ENCODE measurements at places on chromosomes 6 and 20.

DNA sequence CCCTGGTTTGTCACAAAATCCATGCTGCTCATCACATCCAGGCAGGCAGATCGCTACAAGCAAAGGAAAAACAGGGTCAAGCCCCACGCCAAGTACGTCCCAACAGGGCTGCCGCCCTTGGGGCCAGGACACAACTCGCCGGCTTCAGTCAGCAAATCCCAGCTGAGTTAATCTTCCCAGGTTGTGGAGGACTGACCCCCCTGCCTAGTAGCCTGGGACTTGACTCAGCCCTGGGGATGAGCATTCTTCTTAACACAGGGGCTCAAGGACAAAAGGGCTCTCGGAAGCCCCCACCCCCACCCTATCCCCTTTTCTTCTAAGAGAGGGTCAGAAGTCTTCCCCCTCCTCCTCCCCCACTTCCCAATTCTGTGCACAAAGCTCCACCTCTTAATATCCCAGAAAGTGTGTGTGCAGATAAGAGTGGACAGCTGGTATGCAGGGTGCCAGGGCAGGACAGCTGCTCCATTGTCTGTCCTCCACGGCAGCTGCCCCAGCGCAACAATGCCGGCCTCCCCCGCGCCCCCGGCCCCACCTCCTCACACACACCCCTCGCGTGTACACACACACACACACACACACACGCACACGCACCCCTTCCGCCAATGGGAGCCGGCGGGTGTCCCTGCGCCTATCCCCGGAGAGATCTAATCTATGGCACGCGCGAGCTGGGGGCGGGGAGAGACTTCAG lies 4.5 kb downstream of the DLL1 start:
- DNase-seq: peak; percentile 28

DNA sequence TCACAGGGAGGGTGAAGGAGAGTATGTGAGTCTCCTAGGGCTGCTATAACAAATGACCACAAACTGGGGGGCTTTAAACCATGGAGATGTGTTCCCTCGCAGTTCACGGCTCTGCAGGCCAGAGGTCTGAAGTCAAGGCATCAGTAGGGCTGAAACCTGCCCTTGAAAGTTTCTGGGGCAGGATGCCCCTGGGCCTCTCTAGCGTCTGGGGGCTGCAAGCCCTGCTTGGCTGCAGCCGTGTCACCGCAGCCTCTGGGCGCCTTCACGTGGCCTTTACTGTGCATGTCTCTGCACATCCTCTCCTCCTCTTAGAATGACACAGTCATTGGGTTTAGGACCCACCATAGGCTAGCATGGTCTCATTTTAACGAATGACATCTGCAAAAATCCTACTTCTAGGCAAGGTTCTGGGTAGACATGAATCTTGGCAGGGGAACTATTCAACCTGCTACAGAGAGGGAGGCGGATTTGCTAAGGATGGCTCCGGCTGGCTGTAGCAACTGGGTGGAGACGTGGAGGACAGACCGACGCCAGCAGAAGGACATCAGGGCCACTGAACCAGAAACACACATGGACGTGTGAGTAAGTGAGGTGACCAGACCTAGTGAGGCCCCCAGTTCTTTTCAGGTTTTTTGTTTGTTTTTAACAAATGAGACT lies 58.6 kb downstream of the PHACTR3 start:
- no peak for DNase-seq

- DNase-seq: no peak
Observed at GRCh38 chr6:144935661-144936060, 650.5 kb downstream of the UTRN start.

DNA sequence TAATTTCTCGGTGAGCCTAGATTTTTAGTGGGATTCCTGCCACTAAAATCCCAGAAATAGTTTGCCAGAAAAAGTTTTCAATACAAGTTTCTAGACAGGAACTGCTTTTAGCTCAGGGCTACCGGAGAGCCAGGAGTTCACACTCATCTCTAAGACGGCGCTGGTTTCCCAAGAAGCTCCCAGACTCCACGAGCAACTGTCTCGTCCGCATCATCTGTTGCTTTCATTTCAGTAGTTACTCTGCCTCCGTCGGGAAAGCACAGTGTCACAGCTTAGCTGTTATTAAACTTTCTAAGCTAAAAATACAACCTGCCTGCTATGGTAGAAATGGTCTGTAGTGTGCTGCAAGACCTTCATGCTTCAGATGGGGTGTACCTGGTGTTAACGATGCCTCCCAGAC lies 197.3 kb upstream of the SNX9 start:
- DNase-seq: no peak

DNA sequence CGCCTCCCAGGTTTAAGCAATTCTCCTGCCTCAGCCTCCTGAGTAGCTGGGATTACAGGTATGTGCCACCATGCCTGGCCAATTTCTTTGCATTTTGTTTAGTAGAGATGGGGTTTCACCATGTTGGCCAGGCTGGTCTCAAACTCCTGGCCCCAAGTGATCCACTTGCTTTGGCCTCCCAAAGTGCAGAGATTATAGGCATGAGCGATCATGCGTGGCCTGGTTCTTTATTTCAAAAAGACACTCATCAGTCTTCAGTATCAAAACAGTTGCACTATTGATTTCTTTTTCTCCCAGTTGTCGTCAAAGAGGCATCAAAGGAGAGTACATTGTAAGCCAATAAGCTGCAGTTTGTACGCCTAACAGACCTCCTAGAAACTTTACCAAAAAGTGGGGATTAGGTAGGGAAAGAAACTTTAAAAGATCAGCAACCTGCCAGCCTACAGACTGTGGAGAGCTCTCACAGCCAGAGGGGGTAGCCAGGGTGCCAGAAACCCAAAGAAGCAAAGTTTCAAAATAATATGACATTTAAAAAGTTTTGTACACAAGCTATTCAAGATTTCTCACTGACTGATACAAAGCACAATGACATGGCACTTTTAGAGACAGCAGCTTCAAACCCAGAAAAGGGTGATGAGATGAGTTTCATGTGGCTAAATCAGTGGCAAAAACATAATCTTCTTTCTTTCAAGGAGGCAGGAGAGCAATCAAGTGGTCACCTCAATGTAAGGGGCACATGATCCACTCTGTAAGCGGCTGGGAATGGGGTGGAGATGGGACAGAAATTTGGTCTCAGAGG lies 83.0 kb upstream of the RALY start:
- no peak for DNase-seq

- no peak for DNase-seq
Observed at GRCh38 chr6:170110201-170111140, 180.4 kb downstream of the DLL1 start.

DNA sequence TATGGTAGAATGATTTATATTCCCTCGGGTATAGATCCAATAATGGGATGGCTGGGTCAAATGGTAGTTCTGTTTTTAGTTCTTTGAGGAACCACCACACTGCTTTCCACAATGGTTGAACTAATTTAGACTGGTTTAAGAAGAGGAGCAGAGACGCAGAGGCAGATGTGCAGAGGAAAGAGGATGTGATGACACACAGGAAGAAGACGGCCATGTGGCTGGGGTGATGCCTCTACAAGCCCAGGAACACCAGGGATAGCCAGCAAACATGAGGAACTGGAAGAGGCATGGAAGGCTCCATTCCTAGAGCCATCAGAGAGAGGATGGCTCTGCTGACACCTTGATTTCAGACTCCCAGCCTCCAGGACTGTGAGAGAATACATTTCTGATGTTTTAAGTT lies 218.3 kb upstream of the DTNBP1 start:
- no peak for DNase-seq

DNA sequence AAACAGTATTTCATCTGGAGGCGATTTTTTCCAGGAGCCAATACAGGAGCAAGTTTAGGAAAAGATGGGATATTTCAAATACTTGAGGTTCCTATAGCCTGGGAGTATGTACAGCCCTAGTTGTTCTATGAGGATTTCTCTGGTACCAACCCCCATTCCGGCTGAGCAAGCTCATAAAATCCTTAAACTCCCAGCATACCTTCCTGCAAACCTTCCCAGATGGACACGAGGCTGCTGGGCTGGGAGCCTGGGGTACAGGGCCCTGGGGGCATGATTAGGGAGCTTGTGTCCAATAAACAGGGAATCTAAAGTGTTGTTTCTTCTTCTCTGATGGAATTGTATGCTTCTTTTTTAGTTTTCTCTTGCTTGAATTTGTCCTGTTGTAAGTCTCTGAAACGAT lies 1.5 kb downstream of the PRRC2A start:
- no peak for DNase-seq

DNA sequence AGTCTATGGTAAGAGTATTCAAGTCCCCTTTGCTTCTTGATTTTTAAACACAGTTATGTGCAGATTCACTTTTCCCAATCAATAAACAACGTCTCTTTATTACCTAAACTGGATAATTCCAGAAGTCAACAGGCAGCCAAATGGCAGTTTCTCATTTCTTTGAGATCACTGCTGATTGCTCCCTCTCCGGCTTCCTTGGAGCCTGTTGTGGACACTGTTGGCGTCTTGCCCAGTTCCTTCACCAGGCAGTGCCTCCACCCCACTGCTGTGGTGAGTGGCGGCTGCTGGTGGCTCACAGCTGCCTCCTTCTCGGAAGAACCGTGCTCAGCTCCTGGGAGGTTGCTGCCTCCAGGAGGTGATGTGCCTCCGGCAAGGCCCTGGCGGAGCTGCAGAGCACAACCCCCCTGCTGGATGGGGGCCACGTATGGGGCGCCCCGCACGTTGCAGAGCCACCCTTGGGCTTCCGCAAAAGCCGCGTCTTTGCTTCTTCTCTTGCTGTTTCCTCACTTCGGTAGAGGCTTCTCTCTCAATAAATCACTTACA lies 105.1 kb upstream of the CNKSR3 start:
- peak; percentile 93 for DNase-seq

DNA sequence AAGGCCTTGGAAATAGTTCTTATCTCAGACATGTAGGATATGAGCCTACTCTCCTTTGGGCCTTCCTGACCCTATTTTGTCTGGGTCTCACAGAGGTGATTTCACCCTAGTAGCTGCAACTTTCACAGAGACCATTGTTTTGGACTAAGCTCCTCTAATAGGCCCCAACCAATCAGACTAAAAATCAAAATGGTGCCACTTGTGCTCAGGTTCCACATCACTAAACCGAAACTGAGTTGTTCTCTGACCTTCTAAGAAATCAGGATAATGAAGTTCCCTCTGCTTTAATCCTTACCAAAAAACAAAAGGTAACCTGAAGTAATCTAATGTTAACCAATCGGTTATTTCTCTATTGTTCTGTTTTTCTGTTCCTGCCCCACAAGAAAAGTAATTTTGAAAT lies 143.6 kb downstream of the CD24 start:
- DNase-seq: no peak

DNA sequence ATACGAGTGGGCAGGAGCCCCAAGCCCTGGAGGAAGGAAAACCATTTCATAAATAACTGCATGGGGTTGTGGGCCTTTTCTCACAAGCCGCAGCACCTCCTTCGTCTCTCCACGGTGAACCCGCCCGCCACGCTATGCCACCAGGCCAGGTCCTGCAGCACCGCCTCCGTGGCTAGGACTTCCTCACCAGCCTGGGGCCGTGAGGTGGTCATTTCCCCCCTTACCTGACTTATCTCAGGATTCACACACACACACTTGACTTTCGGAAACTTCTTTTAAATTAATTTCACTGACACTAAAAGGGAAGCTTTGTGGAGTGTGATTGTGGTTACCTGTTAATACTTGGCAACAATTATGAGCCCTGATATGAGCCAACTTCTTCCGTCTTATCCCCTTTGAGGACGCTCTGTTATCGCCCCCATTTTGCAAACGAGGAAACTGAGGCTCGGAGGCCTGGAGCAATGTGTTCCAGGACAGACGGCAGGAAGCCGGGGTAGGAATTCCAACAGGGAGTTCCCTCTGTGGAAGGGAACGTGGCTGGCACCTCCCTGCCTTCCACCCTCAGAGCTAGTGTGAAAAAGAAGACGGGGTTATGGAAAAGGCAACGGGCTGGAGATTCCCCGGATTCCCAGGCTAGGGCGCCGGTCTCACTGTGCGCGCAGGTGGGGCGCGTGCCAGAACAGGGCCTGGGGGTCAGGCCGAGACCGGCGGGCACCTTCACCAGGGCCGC lies 817 bp upstream of the SLCO4A1 start:
- no peak for DNase-seq

GRCh38 chr6:128206610-128207426 lies 306.0 kb upstream of the THEMIS start:
- peak; percentile 18 for DNase-seq

- DNase-seq: no peak
Observed at GRCh38 chr20:23115822-23116221, 29.7 kb upstream of the CD93 start.

DNA sequence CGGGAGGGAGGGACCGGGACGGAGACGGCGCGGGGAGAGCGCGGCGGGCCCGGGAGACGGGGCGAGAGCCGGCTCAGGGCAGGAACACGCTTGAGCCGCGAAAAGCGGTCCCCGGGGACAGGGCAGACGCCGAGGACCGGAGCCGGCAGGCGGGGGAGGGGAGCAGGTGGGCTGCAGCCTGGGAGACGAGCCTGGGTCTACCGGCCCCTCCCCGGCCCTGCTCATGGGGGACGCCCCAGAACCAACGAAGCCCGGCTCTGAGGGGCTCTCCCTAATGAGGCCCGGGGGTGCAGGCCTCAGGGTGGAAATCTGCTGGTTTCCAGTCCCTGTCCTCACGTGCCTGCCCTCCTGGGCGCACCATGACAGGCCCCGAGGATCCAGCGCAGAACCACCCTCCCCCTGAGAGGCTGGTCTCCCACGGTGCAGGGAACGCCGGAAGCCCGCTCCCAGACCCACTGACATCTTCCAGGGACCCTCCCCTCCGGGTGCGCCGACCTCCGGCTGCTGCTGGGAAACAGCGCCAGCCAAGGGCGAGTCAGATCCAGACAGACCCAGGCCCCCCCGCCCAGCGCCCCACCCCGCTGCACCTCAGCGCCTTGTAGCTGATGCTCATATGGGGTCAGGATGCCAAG lies 571 bp upstream of the EEF1A2 start:
- DNase-seq: no peak

GRCh38 chr20:40481743-40482458 lies 207.1 kb downstream of the MAFB start:
- no peak for DNase-seq

- no peak for DNase-seq
Observed at GRCh38 chr20:10509376-10509775, 74.3 kb downstream of the SLX4IP start.

GRCh38 chr20:2604506-2604835 lies 48.0 kb upstream of the NOP56 start:
- DNase-seq: peak; percentile 52

DNA sequence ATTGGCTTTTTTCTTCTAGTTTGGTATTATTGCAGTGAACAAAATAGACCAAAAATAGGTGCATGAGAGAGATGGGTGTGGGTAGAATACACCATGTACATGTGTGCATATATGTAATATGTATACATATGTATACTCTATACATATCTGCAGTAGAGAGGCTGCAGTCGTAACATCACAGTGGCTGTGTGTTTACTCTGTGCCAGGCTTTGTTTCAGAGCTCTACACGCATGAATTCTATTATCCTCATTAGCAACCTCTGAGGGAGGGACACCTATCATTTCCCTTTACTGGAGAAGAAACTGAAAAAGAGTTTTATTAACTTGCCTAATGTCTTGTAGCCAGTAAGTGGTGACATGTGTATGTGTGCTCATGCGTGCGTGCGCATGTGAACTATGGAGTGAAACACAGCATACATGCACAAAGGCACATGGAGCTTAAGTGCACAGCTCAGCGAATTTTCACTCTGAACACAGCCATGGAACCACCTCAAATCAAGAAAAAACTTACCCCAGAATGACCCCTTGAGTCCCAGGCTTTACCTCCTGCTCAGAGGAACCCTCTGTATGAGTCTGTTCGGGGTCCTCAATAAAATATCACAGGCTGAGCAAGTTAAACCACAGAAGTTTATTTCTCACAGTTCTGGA lies 452.5 kb downstream of the CDH26 start:
- no peak for DNase-seq
